Posterior vena cava (tissue), 2 donors: ENCODE measurements at places on chromosomes 1 and 21. TPM values are rescaled to one million over a fixed set of nuclear protein-coding genes. Genes with fewer than 3 reads are reported as not detected.
A peak's percentile ranks its signal among the peaks of the same experiment; 100 is the strongest.

The TSSK3 gene
- 3.9 TPM for total RNA-seq

- DNase-seq = no peak
These were observed 277.1 kb downstream of the AJAP1 start for GRCh38 chr1:4931486-4931885.

The GRHL3 gene
- total RNA-seq = 0.19 TPM

The PROK1 gene
- 0.32 TPM for total RNA-seq

The NEGR1 gene
- 25.7 TPM for total RNA-seq

DNA sequence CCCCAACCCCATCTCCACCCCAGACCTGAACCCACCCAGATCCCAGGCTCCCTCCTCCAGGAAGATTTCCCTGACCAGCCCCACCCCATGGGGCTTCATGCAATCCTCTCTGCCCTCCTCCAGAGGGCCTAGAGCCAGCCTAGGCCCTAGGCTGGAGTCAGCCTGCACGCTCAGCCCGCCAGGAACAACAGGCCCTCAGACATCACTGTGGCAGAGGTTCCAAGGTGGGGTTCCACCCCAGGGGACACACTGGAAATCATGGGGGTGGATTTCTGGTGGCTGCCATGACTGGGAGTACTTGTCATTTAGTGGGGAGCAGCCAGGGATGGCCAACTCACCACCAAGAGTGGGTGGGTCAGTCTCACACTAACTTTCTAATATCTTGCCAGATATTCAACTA, 122.0 kb downstream of the GLIS1 start:
- DNase-seq = peak; percentile 14

DNA sequence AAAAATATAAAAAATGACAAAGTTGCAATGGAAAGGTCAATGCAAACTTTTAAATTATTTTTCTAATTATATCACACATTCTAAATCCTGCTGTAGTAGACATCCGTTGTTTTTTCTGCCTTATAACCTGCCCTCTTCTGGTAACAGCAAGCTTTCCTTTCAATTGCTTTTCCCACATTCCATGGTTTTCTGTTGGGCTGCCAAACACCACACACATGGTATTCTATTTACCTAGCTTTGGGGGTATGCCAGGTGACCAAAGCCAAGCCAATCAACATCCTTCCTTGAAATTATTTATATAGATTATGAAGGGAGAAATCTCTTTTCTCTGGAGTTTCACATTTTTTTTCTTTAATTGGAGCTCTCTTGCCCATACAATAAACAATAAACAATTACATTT, 3.4 kb upstream of the LAMC1 start:
- no peak for DNase-seq

DNA sequence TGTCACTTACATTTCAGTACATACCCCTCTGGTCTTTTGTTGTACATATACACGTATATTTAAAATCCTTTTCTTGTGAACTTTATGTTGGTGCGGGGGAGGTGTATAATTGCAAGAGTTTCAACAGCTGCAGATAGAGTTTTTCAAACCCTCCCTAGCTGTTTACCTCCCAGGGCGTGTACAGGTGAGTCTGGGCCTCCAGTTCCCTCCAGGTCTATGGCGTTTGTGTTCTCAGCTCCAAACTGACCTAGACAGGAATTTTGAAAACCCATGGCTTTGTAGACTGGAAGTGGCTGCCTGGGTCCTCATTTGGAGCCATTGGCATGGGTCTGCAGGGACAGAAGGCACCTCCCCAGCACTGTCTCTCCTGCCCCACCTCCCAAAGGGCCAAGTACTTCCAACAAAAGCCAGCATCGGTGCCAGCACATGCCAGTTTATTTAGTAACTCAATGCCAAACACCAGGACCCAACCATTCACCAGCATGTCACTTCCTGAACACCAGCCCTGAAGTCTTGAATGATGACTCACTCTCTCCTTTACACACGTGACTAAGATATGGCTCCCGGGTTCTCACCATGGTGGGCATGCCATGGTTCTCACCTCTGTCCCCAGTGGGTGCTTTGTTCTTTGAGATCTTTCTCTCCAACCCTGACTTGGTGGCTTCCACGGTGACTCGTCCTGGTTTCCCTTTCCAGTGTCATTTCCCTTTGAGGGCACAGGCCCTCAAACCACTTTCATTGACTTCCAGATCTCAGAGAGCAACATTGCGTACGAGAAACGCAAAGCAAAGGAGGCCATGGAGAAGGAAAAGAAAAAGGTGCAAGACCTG, 57.3 kb upstream of the EFHD2 start:
- DNase-seq = no peak
